ENCODE measurements at places on chromosomes 1 and 21. TPM values are rescaled to one million over a fixed set of nuclear protein-coding genes. Genes with fewer than 3 reads are reported as not detected.

The PPFIA4 gene
- total RNA-seq, result 1.4 TPM

The SYTL1 gene
- 141 TPM for total RNA-seq

The USH2A gene
- under 0.01 TPM for total RNA-seq

The BNIPL gene
- 52.7 TPM for total RNA-seq

The UROD gene
- total RNA-seq, result 26.8 TPM

The CAMK1G gene
- total RNA-seq, result not detected

Measured in esophagus squamous epithelium (tissue), 5 donors.